Forelimb muscle (tissue), 1 donor: ENCODE measurements at places on chromosomes 3 and 15.

DNA sequence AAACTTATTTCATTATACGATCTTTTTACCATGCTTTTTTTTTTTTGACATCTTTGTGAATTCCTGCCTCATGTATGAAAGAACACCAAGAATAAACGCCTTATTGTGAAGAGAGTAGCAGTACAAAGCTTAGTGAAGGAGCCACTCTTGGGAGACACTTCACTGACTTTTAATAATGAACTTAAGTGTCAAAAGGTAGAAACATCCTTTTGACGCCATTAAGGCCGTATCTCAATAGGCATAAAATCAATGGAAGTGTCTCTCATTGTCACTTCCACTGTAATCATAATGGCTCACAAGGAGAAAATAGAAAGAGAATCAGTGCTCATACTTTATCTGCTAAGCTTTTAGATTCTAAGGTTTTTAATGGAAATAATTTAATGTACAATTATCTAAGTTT, 657.8 kb downstream of the DIPK2A start:
- no peak for DNase-seq

DNA sequence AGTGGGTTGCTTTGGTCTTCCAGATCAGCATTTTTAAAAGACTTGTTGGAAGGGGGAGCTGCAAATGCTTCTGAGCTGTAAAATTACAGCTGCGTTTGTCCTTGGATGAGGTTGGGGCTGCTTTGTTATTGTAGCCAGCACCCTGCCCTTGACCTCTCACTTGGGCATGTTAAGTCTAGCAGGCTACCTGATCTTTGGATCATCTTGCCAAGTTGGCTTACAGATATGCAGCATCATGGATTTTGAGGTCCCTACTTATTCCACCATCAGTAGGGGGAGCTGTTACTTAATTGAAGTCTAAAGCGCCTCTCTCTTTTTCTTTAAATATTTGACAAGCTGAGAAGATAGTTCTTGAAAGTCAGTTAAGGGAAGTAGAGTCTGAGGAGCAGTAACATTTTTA, 793.0 kb downstream of the MCTP2 start:
- DNase-seq = no peak

GRCh38 chr15:93719921-93720351, 511.4 kb upstream of the MCTP2 start:
- no peak for DNase-seq

DNA sequence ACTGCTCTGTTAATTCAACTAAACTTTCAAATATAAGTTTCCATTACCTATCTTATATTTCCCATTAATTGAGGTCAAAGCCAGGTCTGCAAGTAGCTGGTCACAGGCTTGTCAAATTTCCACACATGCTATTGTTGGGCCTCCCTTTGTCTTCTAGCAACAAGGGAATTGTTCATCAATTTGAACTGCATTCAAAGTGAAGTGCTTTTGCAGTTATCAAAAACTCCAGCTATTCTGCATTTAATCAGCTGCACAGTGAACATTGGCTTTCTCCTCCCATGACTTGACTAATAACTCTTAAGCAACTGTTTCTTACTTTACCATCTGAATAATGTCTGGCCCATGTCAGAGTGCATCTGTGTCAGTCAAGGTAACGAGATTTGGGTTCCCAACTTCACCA, 198.4 kb downstream of the KCNH8 start:
- DNase-seq = no peak

- DNase-seq = no peak
These were observed 5.6 kb downstream of the THPO start for GRCh38 chr3:184372296-184372821.

- no peak for DNase-seq
These were observed 927 bp upstream of the FYTTD1 start for GRCh38 chr3:197748597-197749314.

DNA sequence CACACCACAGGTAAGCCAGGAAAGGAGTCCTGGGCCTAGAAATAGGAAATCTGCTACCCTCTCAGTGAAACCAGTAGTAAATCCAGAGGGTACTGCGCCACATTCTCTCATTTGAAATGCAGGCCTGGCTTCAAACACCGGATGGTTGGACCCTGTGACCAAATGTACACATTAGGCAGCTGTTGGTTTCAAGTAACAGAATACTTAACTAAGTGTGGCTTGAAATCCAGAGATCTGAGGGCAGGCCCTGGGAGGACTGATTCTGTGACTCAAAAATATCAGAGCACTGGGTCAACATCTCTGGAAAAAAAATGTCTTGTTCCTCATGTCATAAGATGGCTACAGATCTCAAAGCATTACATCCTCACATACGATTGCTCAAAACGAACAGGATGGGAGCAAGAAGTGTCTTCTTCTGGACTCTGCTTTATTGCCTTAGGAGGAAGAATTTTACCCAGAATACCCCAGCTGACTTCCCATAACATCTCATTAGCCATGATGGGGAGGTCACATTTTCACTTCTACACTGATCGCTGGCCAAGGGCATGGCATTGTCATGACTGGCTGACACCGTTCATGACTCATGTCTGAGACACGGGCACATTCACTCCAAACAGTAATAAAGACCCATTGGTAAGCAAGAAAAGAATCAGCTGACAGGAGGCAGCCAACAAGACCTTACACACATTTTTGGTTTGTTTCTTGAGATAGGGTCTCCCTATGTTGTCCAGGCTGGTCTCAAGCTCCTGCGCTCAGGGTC, 166.0 kb downstream of the ARRDC4 start:
- DNase-seq = no peak
